Mesothelial cell of epicardium (in vitro differentiated cells): ENCODE measurements at places on chromosomes 6 and 20. TPM values are rescaled to one million over a fixed set of nuclear protein-coding genes. Genes with fewer than 3 reads are reported as not detected.

- H3K27ac ChIP-seq, result no peak overlapping the region
- no peaks in the 10 kb centered on the region for H3K27me3 ChIP-seq
- H3K36me3 ChIP-seq, result no peaks in the 10 kb centered on the region
- H3K4me3 ChIP-seq, result no peak overlapping the region
- H3K4me1 ChIP-seq, result peaks cover 5% of the 10 kb centered on the region
Measured at GRCh38 chr6:25715794-25716193, 38.7 kb upstream of the SLC17A4 start.

DNA sequence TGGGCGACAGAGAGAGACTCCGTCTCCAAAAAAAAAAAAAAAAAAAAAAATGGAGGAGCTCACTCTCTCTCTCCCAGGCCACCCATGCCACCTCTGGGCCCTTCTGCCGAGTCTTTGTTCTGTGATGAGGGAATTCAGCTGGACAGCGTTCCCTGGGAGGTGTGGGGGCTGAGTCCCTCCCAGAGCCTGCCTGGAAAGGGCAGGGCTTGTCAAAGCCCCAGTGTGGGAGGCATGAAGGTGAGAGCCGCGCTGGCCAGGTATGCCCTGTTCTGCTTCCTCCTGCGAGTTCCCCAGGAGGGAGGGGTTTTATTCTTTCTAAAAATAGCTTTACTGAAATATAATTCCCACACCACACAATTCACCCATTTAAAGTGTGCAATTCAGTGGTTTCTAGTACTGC lies 69.6 kb downstream of the TMEM242 start:
- no peak overlapping the region for H3K4me3 ChIP-seq
- peaks cover 3% of the 10 kb centered on the region for H3K27me3 ChIP-seq
- no peaks in the 10 kb centered on the region for H3K36me3 ChIP-seq

DNA sequence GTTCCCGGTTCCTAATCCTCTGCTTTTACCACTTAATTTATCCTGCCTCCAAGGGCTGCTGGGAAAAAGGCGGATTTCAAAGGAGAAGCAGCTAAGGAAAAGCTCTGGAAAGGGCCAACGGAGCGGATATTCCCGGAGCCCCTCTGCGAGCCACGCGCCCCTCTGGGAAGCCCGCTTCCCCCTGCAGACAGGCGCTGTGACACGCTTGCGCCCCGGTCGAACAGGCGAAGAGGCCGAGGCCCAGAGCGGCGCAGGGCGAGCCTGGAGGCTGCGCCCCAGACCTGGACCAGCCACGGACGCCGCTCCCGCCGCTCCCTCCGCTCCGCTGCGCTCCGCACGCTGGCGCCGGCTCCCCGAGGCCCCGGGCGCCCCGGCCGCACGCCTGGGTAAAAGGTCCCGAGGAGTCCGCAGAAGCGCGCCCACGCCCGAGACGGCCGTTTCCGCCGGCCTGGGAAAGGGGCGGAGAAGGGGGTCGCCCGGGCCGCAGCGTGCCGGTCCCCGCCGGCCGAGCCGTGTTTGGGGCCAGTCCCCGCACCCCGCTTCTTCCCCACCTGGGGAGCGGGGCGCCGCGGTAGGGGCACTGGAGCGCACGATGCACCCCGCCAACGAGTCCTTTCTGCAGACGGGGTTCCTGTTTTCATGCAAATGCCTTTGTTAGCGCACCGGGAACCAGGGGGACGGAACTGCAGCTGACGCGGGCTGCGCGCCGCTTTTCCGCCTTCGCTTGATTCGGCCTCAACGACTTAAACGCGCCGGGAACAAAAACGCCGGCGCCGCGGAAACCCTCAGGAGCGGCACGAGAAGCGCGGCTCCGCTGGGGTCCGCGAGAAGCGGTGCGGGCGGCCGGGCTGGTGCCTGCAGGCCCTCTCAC lies 91.9 kb upstream of the SIRPA start:
- no peak overlapping the region for H3K27ac ChIP-seq
- no peak for DNase-seq
- peak overlapping the region; percentile 78 for H3K4me3 ChIP-seq
- peaks cover 66% of the 10 kb centered on the region for H3K27me3 ChIP-seq
- peaks cover 9% of the 10 kb centered on the region for H3K4me1 ChIP-seq

Gene RNF182
- 4.1 to 5.1 TPM (median 4.2 TPM) in 3 replicates for total RNA-seq

Gene GJA10
- total RNA-seq, result not detected in 3 replicates

GRCh38 chr6:168165373-168165772 lies 86.4 kb upstream of the FRMD1 start:
- no peak overlapping the region for H3K4me3 ChIP-seq
- H3K27me3 ChIP-seq, result no peaks in the 10 kb centered on the region
- H3K27ac ChIP-seq, result no peak overlapping the region
- H3K4me1 ChIP-seq, result peaks cover 9% of the 10 kb centered on the region
- no peak for DNase-seq

- H3K4me1 ChIP-seq, result no peaks in the 10 kb centered on the region
- H3K27ac ChIP-seq, result no peak overlapping the region
- no peaks in the 10 kb centered on the region for H3K27me3 ChIP-seq
- DNase-seq, result no peak
- no peak overlapping the region for H3K4me3 ChIP-seq
- H3K36me3 ChIP-seq, result peaks cover 45% of the 10 kb centered on the region
Measured at GRCh38 chr6:158963020-158963808, 36.8 kb downstream of the RSPH3 start.

DNA sequence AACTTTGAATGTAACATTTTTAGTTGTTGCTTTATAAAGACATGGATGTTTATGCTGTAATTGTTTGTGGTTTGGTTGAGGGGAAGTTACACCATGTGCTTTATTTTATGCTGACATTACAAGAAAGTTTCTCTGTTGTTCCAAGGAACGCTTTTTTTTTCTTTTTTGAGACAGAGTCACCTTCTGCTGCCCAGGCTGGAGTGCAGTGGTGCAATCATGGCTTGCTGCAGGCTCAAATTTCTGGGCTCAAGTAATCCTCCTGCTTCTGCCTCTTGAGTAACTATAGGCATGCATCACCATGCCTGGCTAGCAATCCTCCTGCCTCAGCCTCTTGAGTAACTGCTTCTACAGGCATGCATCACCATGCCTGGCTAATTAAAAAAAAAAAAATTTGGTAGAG lies 21.0 kb upstream of the IFNGR1 start:
- no peak for DNase-seq
- H3K27ac ChIP-seq, result no peak overlapping the region
- no peak overlapping the region for H3K4me3 ChIP-seq
- no peaks in the 10 kb centered on the region for H3K27me3 ChIP-seq

GRCh38 chr6:10951675-10952282 lies 64.9 kb downstream of the SYCP2L start:
- no peak for DNase-seq
- H3K4me3 ChIP-seq, result no peak overlapping the region
- no peaks in the 10 kb centered on the region for H3K4me1 ChIP-seq
- no peak overlapping the region for H3K27ac ChIP-seq

Gene PTGIS
- 113 to 118 TPM (median 117 TPM) in 3 replicates for total RNA-seq

- no peaks in the 10 kb centered on the region for H3K27me3 ChIP-seq
- DNase-seq, result no peak
- H3K4me1 ChIP-seq, result peaks cover 2% of the 10 kb centered on the region
- H3K27ac ChIP-seq, result no peak overlapping the region
- H3K36me3 ChIP-seq, result peaks cover 5% of the 10 kb centered on the region
Measured at GRCh38 chr6:125981571-125982185, 4.7 kb upstream of the TRMT11 start.

DNA sequence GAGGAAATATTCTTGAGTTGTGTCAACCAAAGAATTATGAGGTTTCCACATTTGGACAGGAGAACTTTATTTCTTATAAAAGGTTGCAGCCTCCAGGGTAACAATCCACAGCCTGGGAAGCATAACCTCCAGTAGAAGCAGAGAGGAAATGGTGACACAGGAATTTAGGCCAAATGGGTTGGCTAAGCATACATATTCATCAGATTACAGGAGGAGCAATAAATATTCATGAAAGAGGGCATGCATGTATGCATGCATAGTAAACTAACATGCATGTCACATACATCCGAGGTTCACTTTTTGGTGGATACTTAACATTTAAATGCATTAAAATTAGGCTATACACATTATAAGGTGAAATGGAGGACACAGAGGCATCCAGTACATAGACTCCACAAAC lies 55.7 kb upstream of the NT5E start:
- no peak overlapping the region for H3K27ac ChIP-seq
- DNase-seq, result no peak
- H3K4me1 ChIP-seq, result no peaks in the 10 kb centered on the region
- no peaks in the 10 kb centered on the region for H3K36me3 ChIP-seq
- no peak overlapping the region for H3K4me3 ChIP-seq
- H3K27me3 ChIP-seq, result no peaks in the 10 kb centered on the region

GRCh38 chr20:37941992-37942391 lies 39.1 kb downstream of the VSTM2L start:
- no peak overlapping the region for H3K27ac ChIP-seq
- H3K27me3 ChIP-seq, result peaks cover 4% of the 10 kb centered on the region
- no peaks in the 10 kb centered on the region for H3K4me1 ChIP-seq
- no peak for DNase-seq
- peaks cover 3% of the 10 kb centered on the region for H3K36me3 ChIP-seq
- H3K4me3 ChIP-seq, result no peak overlapping the region

DNA sequence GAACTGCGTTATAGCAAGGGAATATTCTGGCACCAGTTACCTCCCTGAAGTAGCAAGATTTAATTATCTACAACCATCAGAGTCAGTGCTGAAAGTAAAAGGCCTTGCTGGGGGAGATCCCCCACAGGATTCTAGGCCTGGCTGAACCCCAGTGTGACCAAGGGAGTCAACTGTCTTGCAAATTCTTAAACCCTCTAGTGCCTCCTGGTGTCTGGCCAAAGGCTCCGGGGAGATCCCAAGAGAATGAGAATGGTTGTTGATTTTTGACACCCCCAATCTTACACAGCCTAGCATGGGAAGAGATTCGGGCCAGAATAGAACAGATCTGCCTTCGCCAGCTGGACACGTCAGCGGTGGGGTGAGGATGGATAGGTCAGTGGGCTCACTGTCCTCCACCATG lies 179.4 kb downstream of the ERMARD start:
- H3K27ac ChIP-seq, result no peak overlapping the region
- no peak for DNase-seq
- H3K4me3 ChIP-seq, result no peak overlapping the region
- H3K36me3 ChIP-seq, result no peaks in the 10 kb centered on the region

DNA sequence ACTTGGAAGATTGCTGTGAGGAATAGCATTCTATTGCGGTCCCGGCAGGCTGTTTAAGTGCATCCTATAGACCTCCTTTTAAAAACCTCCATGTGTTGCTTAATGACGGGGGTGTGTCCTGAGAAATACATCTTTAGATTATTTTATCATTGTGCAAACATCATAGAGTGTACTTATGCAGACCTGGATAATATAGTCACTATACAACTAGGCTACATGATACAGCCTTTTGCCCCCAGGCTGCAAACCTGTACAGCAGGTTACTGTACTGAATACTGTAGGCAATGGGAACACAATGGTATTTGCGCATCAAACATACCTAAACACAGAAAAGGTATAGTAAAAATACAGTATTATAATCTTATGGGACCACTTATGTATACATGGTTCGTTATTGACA lies 175.6 kb downstream of the RNF144B start:
- H3K27me3 ChIP-seq, result peaks cover 52% of the 10 kb centered on the region
- H3K4me3 ChIP-seq, result no peak overlapping the region
- H3K4me1 ChIP-seq, result no peaks in the 10 kb centered on the region
- H3K36me3 ChIP-seq, result no peaks in the 10 kb centered on the region

DNA sequence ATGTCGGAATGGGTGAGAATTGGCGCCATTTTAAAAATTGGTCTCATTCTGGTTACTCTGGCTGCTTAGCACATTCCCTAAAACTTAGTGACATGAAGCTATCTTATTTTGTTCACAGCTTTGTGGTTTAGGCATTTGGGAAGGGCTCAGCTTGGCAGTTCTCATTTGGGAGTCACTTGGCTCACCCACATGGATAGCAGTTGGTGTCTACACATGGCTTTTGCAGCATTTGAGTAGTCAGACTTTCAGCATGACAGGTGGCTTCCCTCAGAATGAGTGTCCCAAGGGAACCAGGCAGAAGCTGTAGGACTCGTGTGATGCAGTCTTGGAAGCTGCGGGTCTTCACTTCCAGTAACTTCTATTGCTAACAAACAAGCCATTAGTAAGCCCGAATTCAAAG lies 64.6 kb downstream of the UST start:
- peaks cover 9% of the 10 kb centered on the region for H3K36me3 ChIP-seq
- H3K27me3 ChIP-seq, result no peaks in the 10 kb centered on the region
- no peak overlapping the region for H3K27ac ChIP-seq
- H3K4me1 ChIP-seq, result peaks cover 4% of the 10 kb centered on the region
- no peak overlapping the region for H3K4me3 ChIP-seq
- DNase-seq, result no peak

Gene IP6K3
- 0.11 to 0.16 TPM in 2 of 3 replicates, not detected in the other for total RNA-seq

DNA sequence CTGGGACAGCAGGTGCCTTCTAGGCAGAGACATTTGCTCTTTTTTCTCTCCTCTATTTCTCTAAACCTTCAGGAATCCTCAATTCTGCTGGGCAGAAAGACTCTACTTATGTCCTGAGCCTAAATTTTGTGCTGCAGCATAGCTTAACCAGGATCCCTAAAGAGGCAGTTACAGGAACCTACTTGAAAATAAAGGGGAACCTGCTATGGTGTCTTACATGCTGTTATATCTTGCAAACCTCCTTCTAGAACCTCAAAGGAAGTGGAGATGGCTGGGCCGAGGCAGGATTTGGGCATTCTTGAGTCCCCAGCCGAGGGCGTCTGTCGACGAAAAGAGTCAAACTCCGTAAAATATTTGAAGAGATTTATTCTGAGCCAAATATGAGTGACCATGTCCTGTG lies 17.1 kb upstream of the GMNN start:
- no peaks in the 10 kb centered on the region for H3K36me3 ChIP-seq
- H3K27ac ChIP-seq, result no peak overlapping the region
- no peaks in the 10 kb centered on the region for H3K27me3 ChIP-seq
- H3K4me3 ChIP-seq, result no peak overlapping the region
- H3K4me1 ChIP-seq, result no peaks in the 10 kb centered on the region

- H3K4me1 ChIP-seq, result no peaks in the 10 kb centered on the region
- no peaks in the 10 kb centered on the region for H3K36me3 ChIP-seq
- no peak overlapping the region for H3K4me3 ChIP-seq
- no peak overlapping the region for H3K27ac ChIP-seq
- H3K27me3 ChIP-seq, result no peaks in the 10 kb centered on the region
- no peak for DNase-seq
Measured at GRCh38 chr20:42945234-42945994, 244.3 kb downstream of the PTPRT start.

Gene LY6G6C
- 0.89 to 1.4 TPM (median 1.3 TPM) in 3 replicates for total RNA-seq

Gene NTSR1
- 0.36 to 0.71 TPM (median 0.54 TPM) in 3 replicates for total RNA-seq

- no peak for DNase-seq
- H3K27me3 ChIP-seq, result no peaks in the 10 kb centered on the region
- H3K4me1 ChIP-seq, result no peaks in the 10 kb centered on the region
- no peak overlapping the region for H3K4me3 ChIP-seq
- H3K36me3 ChIP-seq, result peaks cover 9% of the 10 kb centered on the region
Measured at GRCh38 chr6:166417285-166417691, 34.5 kb upstream of the MPC1 start.

Gene PDE10A
- 12.8 to 14.3 TPM (median 13.0 TPM) in 3 replicates for total RNA-seq

Gene RBPJL
- not detected in 3 replicates for total RNA-seq
